Activated CD4-positive, alpha-beta memory T cell treated with anti-CD3 and anti-CD28 coated beads, Interleukin-2, amount 10 ng/mL, durations not matched to agents 7 days and 5 days (primary cell): ENCODE measurements at places on chromosomes 1 and 21. TPM values are rescaled to one million over a fixed set of nuclear protein-coding genes. Genes with fewer than 3 reads are reported as not detected.

AGBL4 gene
- not detected for total RNA-seq

PTCH2 gene
- total RNA-seq = 1.0 TPM

C1orf116 gene
- total RNA-seq = not detected

MMP23B gene
- total RNA-seq = 2.4 TPM

SPRR2B gene
- total RNA-seq = not detected

CNR2 gene
- total RNA-seq = 0.08 TPM

ZNF593OS gene
- not detected for total RNA-seq

LCK gene
- 469 TPM for total RNA-seq

RBM15 gene
- 63.4 TPM for total RNA-seq

NUAK2 gene
- total RNA-seq = 13.0 TPM

PLCH2 gene
- total RNA-seq = 33.8 TPM

NR1I3 gene
- total RNA-seq = not detected

TTLL7 gene
- total RNA-seq = 2.5 TPM

CDC42BPA gene
- 3.1 TPM for total RNA-seq

WDR64 gene
- total RNA-seq = 0.13 TPM
